ENCODE measurements at places on chromosomes 2 and 18.

GRCh38 chr2:56364902-56365301 is 181.1 kb downstream of the CCDC85A start:
- DNase-seq, result no peak

- DNase-seq, result peak; percentile 61
Observed at GRCh38 chr2:61536180-61536571, 2.0 kb downstream of the XPO1 start.

- DNase-seq, result no peak
Observed at GRCh38 chr2:134774786-134775641, 56.2 kb upstream of the TMEM163 start.

DNA sequence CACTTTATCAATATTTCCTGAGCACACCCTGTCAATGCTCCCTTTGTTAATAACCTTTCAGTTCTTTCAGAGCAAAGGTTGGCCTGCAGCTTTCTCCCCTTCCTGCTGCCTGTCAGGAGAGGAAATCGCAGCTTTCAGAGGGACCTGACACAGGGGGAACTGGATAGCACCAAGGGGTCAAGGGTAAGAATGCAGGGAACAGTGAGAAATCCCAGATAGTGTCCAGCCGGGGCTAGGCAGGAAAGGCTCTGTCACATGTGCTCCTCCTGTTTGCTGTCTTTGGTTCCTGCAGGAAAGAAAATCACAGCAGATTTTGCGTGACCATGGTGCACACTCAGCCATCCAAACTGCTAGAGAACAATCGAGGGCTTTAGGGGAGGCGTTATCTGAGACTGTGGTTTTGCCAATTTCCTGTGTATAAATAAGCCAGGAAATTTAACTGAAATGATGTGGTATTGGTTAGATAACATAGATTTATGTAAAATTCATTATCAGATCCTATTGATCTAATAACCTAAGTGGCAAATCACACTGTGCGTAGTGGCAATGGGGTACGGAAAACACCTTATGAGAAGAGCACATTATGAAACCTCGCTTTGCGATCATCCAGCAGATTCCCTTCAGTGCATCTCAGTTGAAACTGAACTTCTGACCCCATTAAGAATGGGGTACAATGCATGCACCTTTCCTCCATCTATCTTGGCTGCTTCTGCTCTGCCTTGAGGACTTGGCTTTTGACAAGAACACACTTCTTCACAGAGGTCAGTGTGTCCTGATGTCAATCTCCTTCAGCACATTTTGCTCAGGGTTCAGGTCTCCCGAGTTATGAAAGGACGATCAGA is 178.0 kb downstream of the ICOS start:
- no peak for DNase-seq

DNA sequence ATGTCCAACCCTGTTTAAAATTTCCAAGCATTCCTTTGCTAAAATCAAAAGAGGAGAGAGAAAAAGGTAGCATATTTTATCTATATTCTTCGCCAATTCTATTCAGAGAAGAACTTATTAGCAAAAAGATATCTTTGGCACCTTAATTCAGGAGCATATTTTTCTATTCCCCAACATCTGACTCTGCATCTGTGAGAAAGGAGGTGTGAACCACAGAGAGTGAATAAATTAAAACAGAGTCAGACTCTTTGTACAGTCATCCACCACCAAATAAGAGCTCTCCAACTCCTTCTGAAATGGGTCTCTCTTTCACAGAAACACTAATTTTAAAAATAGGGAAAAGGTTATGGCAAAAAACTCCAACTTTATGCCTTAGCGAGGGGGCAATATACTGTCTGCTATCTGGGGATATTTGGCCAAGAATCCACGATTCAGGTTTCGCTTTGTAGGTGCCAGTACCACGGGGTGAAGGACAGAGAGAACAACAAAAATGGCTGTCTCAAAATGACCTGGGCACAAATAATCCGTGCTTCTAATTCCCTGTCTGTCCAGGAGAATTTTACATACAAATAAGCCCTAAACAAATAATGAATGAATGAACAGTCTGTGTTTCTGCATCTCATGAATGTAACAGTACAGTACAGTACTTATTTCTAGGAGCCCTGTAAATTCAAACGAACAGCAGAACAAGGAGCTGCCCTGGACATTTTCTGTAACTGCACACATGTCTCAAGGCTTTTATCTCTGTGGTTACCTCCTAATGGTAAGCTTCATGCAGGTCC is 43.4 kb downstream of the EPB41L3 start:
- no peak for DNase-seq

- no peak for DNase-seq
Observed at GRCh38 chr2:202109139-202109736, 36.2 kb downstream of the KIAA2012 start.

- DNase-seq, result no peak
Observed at GRCh38 chr18:71398531-71398930, 1109.7 kb downstream of the SOCS6 start.

DNA sequence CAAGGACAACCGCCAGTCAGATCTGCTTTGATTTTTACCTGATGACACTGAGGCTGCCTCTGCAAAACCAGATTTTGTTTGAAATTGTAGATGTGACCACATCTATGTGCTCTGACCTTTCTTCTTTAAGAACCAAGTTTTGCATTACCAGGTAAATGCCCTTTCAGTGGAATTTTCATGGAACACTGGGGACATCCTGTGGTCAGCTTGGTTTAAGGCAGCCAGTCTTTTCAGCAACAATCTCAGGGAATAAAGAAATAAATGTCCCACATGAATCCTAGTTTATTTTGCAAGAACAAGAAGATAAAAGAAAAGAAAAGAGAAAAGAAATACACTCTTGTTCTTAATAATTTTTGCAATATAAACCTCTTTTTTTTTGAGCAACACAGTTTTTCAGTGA is 90.6 kb downstream of the POU3F3 start:
- DNase-seq, result peak; percentile 36

DNA sequence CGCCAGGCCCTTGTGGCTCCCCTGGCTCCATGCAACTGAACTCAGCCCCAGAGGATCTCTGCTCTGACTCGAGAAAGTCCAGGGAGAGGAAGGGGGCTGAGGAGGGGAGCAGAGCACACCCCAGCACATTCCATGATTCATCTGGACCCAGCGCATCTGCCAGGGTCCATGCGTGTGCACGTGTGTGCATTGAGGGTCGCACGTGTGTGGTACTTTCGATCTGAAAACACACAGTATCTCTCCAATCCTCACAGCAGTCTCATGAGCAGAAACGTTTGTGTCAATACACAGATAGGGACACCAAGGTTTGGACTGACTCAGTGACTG is 146.4 kb upstream of the ID2 start:
- DNase-seq, result peak; percentile 27

- DNase-seq, result no peak
Observed at GRCh38 chr2:62933398-62933917, 117.2 kb upstream of the OTX1 start.

GRCh38 chr2:80185091-80185490 is 119.5 kb downstream of the LRRTM1 start:
- no peak for DNase-seq

GRCh38 chr2:236085647-236086046 is 82.5 kb downstream of the GBX2 start:
- no peak for DNase-seq

GRCh38 chr18:63443829-63444228 is 21.6 kb upstream of the VPS4B start:
- DNase-seq, result no peak
